NCI-H82 (cell line): ENCODE measurements at places on chromosomes 16 and 17.
A peak's percentile ranks its signal among the peaks of the same experiment; 100 is the strongest.

GRCh38 chr16:16997349-16997748 lies 473.4 kb downstream of the XYLT1 start:
- no peak for DNase-seq

- no peak for DNase-seq
Observed at GRCh38 chr17:44529864-44530263, 26.7 kb upstream of the GPATCH8 start.

DNA sequence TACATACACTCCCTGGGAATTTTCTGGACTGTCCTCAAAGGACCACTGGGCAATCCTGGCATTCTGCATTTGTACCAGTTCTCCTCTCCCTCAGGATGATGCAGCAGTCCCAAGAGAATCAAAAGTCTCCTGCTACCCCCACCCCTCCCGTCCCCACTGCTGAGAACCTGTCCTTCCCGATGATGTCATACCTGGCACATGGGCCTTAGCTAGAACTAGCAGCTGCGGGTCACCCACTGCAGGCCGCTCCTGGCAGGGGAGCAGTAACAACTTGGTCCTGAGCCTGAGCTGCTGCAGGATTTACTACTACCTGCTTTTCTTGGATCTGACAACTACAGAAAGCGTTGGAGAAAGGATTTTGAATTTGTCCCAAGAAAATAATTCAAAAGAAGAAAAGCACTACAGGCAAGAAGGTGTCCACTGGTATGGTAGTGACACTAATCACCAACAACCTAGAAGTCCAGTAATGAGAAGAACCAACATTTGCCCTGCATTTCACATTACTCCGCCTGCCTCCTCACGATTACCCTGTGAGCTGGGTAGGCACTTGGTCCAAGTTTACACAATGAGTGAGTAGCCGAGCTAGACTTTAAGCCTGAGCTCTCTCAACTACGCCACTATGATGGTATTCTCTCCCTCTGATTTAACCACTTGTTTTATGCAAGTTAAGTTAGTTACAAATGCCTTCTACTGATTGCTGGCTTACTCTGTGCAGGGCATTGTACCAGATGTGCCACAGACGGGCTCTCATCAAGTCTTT lies 55.3 kb upstream of the ETV4 start:
- peak; percentile 60 for DNase-seq

GRCh38 chr17:35727635-35728034 lies 3.8 kb upstream of the RASL10B start:
- DNase-seq = peak; percentile 35

GRCh38 chr17:75205793-75206163 lies 299 bp downstream of the NUP85 start:
- no peak for DNase-seq

- DNase-seq = peak; percentile 8
Observed at GRCh38 chr16:31664683-31665482, 137.2 kb downstream of the AHSP start.

DNA sequence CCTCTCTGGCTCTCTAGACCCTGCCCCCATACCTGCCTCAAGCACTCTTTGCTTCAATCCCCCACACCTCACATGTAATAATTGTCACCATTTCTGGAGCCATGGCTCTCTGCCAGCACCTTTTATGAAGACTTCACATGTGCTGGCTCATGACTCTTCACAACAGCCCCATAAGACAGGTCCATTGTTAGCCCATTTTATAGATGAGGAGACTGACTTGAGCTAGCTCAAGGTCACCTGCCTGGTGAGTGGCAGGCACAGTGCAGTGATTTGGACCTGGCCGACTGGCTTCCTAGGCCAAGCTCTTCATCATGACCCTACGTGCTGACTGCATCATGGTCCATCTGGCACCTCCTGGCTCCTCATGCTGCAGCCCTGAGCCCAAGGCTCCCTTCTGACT lies 25.0 kb downstream of the FAM20A start:
- DNase-seq = no peak

- no peak for DNase-seq
Observed at GRCh38 chr17:59221159-59221847, 992 bp downstream of the GDPD1 start.

DNA sequence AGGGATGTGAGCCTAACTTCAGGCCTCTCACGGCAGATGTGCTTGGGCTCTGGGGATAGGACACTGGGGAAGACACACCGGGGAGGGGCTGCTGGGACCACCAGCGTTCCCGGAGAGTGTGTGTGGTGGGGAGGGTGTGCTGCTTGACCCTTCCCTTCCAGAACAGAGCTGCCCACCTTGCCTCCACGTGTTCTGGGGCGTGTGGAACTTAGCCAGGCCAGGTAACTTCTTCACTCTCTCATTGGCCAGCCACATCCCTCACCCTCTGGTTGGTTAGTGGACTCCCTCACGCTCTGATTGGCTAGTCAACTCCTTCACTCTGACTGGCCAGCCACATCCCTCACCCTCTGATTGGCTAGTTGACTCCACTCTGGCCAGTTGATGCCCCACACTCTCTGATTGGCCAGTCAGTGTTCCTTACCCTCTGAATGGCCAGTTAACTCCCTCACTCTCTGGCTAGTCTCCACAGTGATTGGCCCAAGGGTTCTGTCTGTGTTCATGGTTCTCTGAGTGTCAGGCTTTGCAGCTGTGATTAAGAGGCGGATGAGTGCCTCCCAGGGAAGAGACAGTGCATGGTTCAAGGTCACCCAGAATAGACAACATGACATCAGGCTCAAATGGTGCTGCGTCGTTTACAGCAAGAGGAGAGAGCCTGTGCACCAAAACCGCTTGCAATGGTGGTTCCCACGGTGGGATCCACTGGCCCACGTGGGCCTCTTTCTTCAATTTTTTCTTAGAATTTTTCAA lies 10.0 kb downstream of the TMEM235 start:
- DNase-seq = peak; percentile 82

- no peak for DNase-seq
Observed at GRCh38 chr17:48909783-48910182, 1.6 kb downstream of the UBE2Z start.

DNA sequence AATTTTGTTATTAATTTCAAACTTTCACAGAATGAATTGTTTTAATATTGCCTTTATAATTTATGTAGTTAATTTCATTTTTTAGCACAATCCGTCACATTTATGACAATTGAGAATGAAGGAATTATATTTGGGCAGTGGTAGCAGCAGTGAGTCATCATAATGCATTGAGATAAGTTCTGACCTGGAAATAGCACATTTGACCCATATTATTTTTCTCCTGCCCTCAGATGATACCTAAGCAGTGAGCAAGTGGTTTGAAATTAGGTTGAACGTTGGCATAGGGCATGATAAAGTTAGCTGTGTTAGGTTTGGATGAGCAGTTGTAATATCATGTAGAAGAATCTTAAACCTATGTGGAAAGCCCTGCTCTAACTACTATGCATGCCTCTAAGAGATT lies 1431.3 kb upstream of the CDH8 start:
- DNase-seq = no peak

- DNase-seq = no peak
Observed at GRCh38 chr16:17235147-17235815, 235.5 kb downstream of the XYLT1 start.

DNA sequence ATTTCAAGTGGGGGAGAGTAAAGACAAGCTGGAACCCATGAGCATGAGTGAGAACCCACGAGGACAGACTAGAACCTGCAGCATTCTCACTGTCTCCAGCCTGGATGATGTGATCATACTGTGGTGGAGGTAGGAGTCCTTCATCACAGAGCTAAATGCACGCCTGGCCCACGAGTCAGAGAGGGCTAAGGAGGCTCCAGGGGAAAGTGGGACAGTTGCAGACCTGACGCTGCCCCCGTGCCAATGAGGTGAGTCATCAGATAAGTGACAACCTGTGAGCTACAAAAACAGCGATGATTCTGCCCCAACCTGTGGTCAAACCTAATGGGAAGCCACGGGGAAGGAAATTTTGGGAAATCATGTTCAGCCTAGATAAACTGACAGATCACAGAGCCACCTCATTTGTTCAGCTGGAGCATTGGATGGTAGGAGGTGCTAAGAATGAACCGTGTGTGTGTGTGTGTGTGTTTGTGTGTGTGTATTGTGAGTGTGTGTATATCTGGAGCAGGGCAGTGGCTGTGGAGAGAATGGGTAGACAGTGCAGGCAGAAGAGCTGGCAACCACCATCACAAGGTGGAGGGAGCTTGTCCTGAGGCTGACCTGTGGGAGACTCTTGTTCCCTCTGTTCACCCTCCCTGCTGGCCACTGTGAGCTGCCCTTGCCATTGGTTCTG lies 131.8 kb downstream of the UTP18 start:
- DNase-seq = no peak

DNA sequence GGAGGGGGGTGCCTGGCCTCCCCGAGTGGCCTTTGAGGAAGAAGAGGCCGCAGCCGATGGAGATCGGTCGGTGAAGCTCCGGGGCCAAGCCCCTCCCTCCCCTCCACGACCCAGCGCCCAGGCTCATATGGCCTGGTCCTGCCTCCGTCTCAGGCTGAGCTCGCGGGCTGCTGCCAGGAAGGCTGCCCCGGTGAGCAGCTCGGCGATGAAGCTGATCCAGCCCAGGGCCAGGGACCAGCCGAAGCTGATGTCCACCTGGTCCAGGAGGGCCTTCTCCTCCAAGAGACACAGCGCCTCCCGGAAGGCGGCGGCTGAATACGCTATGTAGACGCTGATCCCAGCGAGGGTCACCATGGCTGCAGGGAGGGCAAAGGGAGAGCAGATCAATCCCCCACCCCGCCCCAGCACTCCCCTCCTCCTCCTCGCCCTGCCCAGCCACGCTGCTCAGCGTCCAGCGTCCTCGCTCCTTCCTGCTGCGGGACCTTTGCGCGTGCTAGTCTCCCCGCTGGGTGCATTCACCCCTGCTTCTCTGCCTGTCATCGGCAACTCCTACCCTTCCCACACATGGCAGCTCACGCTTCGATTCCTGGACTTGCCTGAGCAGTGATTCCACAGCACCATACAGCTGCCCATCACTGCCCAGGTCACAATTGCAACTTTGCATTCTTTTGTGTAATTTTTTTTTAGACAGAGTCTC lies 20.5 kb downstream of the TMEM114 start:
- DNase-seq = no peak

- DNase-seq = peak; percentile 45
Observed at GRCh38 chr16:19003935-19004334, 20.2 kb downstream of the TMC7 start.

DNA sequence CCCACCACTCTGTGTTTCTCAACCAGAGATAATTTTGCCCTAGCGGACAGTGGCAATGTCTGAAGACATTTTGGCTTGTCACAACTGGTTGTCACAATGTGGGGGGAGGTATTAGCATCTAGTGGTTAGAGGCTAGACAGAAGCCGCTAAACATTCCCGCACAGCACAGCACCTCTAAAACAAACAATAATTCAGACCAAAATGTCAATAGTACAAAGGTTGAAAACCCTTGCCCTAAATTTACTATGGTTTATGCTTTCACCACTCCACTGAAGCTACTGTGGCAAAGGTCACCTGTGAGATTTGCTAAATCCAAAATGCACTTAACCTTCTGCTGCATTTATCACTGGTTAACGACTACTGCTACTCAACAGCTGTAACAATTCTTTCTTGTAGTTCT lies 14.1 kb downstream of the NUP88 start:
- no peak for DNase-seq

- no peak for DNase-seq
Observed at GRCh38 chr17:41433586-41433985, 7.2 kb downstream of the KRT38 start.

GRCh38 chr16:56637814-56638750 lies at the start of gene MT1A:
MT1A (plus strand) TSS chr16:56638666; CDS start chr16:56638739, 73 bp downstream.
- no peak for DNase-seq

- peak; percentile 63 for DNase-seq
Observed at GRCh38 chr16:1125471-1125870, 27.4 kb upstream of the CACNA1H start.

DNA sequence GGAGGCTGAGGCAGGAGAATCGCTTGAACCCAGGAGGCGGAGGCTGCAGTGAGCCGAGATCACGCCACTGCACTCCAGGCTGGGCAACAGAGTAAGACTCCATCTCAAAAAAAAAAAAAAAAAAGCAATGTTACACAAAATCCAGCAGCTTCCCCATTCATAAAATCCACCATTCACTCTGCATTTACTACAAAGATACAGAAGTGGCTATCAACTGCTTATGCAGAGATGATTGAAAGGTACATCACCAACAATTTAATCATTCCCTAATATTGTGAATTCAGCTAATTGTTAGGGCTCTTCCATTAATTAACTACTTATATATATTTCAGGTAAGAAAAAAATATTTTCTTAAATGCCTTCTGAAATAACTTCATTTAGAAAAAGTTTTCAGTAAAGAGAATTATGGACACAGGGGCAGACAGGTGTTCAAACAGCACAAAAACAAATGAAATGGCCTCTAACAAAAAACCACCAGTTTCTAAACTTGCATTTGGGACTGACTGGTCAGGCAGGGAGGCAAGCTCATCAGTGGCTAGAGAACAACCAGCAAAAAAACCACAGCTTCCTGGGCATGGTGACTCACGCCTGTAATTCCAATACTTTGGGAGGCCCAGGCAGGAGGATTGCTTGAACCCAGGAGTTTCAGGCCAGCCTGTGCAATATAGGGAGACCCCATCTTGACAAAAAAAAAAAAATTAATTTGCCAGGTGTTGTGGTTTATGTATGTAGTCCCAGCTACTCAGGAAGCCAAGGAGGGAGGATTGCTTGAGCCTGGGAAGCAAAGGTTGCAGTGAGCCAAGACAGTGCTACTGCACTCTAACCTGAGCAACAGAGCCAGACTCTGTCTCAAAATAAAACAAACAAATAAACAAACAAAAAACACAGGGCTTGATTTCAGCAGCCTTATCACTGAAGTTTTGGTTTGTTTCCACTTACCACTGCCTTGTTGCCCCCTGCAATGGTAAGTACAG lies 26.3 kb downstream of the ERN1 start:
- DNase-seq = no peak

DNA sequence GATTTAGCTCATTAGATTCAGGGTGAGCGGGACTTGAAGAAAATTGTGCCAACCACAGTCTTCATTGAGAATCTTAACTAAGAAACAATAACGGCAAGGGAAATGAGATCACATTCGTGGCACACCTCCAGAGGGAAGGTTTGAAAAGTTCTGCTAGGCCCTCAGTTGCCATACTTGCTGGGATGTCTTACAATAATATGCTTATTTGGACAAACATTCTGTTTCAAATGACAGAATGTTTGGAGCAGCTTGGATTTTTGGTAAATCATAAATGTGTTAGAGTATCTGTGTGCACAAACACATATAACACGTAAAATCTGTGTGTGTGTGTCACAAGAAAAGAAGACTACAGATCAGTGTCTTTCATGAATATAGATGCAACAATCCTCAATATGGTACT lies 24.6 kb upstream of the TEKT3 start:
- DNase-seq = no peak

- peak; percentile 37 for DNase-seq
Observed at GRCh38 chr16:28290859-28291254, 1.5 kb upstream of the SBK1 start.

GRCh38 chr17:51540151-51540550 lies 279.8 kb downstream of the UTP18 start:
- no peak for DNase-seq

- DNase-seq = peak; percentile 82
Observed at GRCh38 chr17:57257195-57257894, 1.0 kb downstream of the MSI2 start.

GRCh38 chr17:17837380-17837821 lies 615 bp upstream of the SREBF1 start:
- peak; percentile 57 for DNase-seq

- no peak for DNase-seq
Observed at GRCh38 chr16:87679593-87680271, 77.4 kb downstream of the JPH3 start.

- DNase-seq = peak; percentile 53
Observed at GRCh38 chr17:64707050-64707591, 45.0 kb upstream of the SMURF2 start.

- DNase-seq = no peak
Observed at GRCh38 chr17:78130437-78131101, at the start of gene TMC8. TMC8 (plus strand) TSS chr17:78130771; CDS start chr17:78131589, 818 bp downstream.

GRCh38 chr17:76208120-76208519 lies 32.2 kb downstream of the RNF157 start:
- no peak for DNase-seq
